ENCODE measurements at places on chromosomes 1 and 21.

DNA sequence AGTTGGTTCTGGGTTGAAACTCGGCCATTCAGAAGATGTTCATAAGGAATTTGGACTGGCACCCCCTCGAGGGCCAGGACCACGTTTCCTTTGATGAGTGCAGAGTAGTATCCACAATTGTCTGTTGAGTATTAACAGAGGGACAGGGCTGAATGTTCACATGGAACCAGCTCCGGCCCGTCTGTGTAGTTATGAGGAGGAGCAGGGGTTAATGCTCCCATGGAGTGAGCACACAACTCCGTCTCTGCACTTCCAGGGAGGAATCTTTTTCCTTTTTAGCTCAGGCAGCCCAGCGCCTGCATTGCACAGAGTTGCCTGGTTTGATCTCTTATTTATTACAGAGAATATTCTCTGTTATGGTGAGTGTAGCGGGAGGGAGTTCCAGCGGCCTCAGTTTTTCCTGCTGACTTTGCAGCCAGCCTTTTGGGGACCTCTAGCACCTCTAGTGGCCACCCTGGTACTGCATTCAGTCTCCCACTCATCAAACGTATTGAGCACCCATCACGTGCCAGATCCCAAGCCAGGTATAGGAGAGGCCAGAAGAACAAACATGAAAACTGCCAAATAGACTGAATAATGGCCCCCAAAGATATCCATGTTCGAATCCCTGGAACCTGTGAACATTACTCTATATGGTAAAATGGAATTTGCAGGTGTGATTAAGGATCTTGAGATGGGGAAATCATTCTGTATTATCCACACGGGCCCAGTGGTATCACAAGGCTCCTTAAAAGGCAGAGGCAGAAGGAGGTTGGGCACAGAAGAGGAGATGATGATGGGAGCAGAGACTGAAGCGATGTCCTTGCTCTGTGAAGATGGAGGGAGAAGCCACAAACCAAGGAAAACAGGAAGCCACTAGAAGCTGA is 167.7 kb upstream of the CSF3R start:
- peak; percentile 19 for DNase-seq

- no peak for DNase-seq
These were observed 27.9 kb upstream of the COL24A1 start for GRCh38 chr1:86184426-86184825.

DNA sequence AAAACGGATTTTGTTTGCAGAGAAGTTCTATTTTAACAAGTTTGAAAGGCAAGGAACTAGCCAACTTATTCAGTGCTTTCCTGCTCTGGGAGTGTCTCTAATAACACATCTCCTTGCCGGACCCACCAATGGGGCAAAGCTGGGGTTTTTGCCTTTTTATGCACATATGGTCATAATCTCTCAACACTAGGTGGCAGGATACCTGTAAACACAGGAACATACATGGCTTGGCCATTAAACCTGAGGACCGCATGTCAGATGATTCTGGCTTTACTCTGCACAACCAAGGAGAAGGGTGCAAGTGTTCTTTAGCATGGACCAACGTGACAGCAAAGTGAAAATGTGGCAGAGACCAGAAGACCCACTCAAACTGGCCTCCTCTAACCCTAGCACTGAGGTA is 4.9 kb downstream of the TMEM9 start:
- no peak for DNase-seq

- DNase-seq: no peak
These were observed 83.8 kb downstream of the TMEM53 start for GRCh38 chr1:44590475-44590874.

DNA sequence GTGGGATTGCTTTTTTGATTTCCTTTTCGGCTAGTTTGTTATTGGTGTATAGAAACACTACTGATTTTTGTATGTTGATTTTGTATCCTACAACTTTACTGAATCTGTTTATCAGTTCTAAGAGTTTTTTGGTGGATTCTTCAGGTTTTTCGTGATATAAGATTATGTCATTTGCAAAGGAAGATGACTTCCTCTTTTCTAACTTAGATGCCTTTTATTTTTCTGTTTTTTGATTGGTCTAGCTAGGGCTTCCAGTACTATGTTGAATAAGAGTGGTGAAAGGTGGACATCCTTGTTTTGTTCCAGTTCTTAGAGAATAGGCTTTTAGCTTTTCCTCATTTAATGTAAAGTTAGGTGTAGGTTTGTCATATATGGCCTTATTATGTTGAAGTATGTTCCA is 13.1 kb upstream of the NHLH2 start:
- DNase-seq: no peak

DNA sequence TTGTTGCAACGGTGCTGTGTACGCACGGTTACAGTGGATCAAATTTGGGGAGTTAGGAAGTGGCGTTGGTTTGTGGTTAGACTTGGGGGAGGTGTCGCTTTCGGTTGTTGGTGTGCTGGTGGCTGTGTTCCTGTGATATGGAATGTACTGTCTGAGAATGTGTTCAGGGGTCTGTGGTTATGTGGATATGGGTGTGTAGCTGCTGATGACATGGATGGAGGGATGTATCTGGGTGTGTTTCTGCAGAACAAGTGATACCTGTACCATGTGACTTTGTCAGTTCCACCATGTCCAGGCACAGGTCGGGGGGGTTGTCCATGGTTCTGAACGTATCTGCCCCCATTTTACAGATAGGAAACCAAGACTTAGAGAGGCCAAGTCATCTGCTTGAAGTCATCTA is 22.7 kb downstream of the PAX7 start:
- DNase-seq: no peak

- DNase-seq: no peak
These were observed 33.3 kb downstream of the KLHDC7A start for GRCh38 chr1:18513995-18514394.

GRCh38 chr21:20627594-20627993 is 370.6 kb upstream of the NCAM2 start:
- DNase-seq: no peak

DNA sequence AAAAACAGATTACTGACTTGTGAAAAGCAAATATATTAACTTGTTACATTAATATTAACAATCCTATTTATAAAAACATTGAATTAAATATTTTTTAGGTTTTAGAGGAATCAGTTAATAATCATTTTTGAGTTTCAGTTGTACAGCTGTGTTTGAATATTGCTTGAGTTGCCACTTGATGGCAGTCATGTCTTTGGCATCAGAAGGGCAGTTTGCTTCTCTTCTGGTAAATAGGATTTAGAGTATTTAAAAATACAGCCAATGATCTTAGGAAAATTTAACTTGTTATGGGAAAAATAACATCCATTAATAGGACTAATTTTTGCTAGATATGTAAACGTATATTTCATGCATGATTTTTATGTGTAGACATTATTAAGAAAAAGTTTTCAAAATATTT is 234.1 kb downstream of the NCAM2 start:
- DNase-seq: no peak

GRCh38 chr1:147849098-147849895 is 53.3 kb upstream of the GJA8 start:
- no peak for DNase-seq

- no peak for DNase-seq
These were observed 34.3 kb upstream of the TTC4 start for GRCh38 chr1:54681358-54681757.

Data from GM04504 (cell line).